ENCODE measurements at places on chromosomes 3 and 15.

DNA sequence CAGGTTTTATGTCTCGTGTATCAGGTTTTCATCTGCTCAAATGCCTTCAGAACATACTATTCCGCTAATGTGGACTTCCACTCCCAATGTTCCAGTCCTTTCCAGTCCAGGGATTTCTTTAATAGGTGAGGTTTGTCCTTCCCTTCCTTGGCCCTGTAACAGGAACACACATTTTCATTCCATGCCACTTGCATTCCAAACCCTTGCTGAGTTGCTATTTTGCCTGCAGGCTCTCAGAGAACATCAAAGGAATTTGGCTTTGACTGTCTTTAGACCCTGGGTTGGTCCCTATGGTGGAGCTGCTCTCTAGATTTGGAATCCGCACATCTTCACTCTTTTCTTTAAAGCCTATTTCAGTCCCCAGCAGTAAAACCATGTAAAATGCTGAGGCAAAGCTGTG is 12.3 kb upstream of the ALCAM start:
- DNase-seq = no peak

- DNase-seq = no peak
These were observed 57.4 kb downstream of the ZBTB38 start for GRCh38 chr3:141425523-141426233.

DNA sequence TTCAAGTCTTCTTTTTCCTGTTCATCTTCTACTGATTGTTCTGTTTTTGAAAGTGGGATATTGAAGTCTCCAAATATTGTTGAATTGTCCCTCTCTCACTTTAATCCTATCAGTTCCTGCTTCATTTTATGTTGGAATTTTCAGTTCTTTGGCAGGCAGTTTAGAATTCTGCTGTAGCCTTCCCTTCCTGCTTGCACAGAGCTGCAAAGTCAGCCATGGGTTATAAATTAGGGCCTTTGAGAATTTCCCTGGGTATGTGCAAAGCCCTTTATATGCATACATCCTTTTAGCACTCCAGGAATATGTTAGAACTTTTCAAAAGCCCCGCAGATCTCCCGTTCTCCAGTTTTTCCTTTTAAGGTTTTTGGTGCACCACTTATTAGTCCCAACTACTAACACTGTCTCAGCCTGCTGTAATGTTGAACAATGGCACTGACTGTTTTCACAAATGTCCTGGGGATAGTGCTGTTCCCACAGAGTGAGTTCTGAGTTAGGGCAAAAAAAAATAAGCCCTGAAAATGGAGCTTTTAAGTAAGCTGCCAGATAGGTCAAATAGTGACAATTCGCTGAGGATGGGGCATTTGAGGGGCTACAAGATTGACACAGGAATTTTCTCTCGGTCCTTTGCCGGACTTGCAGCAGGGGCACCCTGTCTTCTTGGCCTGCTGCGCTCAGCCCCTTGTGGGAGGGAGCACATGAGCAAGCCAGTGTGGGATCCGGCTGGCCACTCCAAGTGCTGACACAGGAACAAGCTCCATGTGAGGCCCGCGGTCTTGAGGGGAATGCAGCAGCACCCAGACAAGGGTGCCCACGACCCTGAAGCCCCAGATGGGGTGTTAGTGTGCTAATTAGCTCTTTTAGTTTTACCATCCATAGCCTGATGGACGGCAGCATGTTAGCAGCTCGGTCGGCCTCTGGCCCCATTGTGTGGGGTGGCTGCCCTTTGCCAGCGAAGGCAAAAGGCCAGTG is 96.0 kb downstream of the VPS8 start:
- no peak for DNase-seq

GRCh38 chr3:196995646-196996355 is 27.2 kb upstream of the PIGZ start:
- DNase-seq = no peak

- peak; percentile 55 for DNase-seq
These were observed 276.3 kb upstream of the DNAJC19 start for GRCh38 chr3:181265750-181266333.

DNA sequence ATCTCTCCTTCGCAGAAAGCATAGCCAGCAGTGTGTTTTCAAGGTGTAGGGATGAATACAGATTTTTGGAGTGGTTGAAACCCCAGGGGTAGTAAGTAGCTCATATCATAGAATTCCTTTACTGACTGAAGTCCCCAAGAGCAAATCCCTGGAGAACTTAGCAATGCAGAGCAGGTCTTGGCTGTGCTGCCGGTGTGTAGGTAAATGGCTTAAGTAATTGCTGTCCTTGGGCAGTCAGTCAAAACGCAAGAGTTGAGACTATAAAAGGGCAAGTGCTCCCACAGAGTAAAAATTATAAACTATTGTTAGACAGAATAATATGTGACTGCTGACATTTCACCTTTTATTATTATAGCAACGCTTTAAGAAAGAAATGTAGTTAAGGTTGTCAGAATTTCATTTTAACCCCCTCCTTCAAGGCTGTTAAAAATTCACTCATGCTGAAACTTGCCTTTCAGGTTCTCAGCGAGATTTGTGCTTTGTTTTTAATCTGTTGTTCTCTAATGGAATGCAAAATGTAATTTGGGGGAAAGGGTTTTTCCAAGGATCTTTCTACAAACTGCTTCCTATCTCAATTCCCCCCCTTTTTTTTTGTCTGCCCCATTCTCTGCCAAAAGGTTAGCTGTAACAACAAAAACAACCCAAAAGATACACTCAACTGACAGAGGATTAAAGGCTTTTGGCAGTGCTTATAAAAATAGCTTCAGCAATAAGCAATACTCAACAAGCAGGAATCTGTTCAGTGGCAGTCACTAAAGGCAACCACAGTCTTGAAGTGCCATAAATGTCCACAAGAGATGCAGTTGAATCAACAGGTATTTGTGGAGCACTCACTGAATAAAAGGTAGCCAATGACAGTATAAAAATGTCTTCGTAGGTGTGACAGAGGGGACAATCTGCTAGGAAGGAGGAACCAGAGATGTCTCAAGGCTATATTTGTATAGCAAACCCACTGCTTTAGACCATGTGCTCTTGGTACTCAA is 105.3 kb downstream of the THRB start:
- no peak for DNase-seq

DNA sequence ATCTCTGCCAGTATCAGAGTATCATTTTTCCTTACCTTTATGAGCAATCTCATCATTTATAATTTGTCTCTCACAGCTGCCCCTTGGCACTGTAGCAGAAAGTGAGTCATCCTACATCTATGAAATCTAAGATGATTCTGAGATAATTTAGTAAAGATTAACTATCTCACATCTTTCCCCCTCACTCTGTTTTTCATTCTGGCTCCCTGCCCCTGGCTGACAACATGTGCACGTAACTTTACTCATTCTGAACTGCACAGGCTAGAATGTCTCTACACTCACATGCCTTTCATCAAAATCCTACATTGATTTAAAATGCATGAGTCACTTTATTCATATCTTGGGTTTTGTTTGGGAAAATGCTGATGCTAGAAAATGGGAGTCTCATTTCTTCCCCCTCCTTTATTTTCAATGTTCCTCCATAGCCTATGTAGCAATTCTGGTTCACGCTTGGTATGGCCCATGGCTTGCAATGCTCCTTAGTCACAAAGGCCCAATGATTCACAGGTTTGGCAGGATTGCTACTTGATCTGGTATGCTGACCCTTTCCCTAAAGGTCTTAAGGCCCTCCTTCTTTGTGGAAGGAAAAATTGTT is 838.5 kb downstream of the TUSC7 start:
- no peak for DNase-seq

GRCh38 chr15:78368651-78369050 is 28.5 kb downstream of the CRABP1 start:
- DNase-seq = no peak

- DNase-seq = no peak
These were observed 659.1 kb downstream of the GRM7 start for GRCh38 chr3:7520059-7520458.

GRCh38 chr3:159936541-159936940 is 52.1 kb upstream of the IL12A start:
- DNase-seq = no peak

DNA sequence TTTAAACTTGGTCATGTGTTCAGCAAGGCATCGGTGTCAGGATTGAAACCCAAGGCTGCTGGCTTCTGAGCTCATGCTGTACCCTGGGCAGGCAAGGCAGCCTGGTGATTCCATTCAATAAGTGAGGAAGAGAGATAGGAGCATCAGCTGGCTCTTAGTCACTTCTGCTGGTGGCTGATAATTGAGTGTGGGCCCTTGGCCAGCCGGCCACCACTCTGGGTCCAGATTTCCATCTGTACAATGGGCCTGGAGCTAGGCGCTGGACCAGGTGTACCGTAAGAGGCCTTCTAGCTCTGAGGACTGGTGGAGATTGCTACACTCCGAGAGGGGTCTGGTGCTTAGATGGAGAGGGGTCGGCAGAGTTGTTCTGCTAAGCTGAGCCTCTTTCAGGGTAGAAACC is 4.3 kb downstream of the CD276 start:
- no peak for DNase-seq

DNA sequence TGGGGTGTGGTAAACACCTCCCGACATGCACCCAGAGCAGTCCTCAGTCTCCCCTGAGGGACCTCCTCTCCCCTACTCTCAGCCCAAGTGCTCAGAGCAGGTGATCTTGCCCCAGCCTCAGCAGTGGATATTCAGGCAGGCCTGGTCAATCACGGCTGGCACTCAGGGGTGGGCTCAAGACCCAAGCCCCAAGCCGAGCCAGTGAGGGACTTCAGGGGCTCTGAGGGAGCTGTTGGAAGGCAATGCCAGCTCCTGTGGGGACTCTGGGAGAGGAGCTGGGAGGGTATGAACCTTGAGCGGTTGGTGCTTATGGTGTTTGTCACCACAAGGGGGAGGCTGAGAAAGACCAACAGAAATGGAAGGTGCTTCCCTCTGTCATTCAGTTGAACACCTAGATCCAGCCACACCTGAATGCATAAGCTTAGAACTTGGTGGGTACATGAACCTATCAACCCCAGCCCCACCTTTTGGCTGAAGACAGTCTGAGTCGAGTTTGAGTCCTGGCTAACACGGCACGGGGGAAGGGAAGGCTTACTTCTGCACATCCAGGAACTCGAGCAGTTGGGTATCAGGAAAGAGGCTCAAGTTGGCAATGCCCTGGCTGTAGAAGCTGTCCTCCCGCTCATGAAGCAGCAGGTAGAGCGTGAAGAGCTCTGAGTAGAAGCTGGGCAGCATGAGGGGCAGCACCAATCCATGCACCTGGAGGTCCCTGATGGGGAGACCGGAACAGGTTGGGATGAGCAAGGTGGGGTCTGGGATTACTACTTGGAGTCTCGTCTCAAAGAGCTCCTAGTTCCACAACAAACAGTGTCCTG is 19.2 kb downstream of the ALS2CL start:
- no peak for DNase-seq

DNA sequence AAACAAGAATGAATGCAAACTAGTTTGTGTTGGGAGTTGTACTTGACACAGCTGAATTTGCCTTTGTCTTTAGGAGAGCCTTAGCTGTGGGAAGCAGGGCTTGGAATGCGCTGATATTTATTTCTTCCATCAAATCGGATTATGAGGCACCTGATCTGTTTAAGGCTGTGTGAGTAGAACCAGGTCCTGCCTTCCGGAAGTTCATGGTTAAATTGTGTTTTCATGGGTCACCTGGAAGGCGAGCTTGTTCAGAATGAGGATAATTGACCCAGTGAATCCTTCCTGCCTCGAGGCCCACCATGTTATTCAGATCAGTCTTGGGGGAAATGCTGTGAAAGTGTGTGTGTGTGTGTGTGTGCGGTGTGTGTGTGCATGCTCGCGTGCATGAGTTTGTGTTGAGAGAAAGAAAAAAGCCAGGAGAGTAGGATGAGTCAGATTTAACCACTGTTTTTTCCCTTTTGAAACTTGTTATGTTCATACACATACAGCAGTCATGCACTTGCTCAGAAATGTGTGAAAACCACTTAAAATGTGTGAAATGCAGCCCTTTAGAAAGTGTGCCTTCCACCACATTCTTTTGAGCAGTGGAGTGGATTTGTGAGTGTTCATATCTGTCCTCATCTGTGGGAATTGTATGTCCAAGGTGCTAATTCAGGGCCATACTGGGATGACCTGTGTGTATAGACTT is 36.7 kb downstream of the SMAD3 start:
- peak; percentile 89 for DNase-seq

DNA sequence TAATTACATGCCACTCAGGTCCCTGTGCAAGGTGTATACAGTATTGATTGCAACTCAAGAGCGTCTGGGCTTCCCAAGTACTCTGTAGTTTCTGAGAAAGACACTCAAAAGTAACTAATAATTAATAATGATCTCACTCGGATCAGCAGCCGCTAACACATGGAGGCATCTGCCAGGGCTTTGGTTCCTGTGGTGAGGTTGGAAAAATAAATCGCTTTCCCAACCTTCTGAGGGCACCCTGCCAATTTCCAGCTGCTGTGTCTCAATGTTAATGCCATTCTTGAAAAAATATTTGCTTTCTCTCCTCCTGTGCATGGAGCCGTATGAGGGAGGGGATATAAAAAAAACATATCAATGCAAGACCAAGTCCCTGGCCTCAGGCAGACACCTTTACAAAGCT is 116.5 kb upstream of the SLC2A2 start:
- no peak for DNase-seq

- DNase-seq = no peak
These were observed 14.1 kb upstream of the SH3BP5 start for GRCh38 chr3:15346516-15346915.

GRCh38 chr3:186002884-186003472 is 65.2 kb upstream of the TRA2B start:
- no peak for DNase-seq

- no peak for DNase-seq
These were observed 87.4 kb downstream of the OXNAD1 start for GRCh38 chr3:16352428-16352827.

GRCh38 chr3:169100616-169101015 is 562.9 kb downstream of the MECOM start:
- DNase-seq = no peak

DNA sequence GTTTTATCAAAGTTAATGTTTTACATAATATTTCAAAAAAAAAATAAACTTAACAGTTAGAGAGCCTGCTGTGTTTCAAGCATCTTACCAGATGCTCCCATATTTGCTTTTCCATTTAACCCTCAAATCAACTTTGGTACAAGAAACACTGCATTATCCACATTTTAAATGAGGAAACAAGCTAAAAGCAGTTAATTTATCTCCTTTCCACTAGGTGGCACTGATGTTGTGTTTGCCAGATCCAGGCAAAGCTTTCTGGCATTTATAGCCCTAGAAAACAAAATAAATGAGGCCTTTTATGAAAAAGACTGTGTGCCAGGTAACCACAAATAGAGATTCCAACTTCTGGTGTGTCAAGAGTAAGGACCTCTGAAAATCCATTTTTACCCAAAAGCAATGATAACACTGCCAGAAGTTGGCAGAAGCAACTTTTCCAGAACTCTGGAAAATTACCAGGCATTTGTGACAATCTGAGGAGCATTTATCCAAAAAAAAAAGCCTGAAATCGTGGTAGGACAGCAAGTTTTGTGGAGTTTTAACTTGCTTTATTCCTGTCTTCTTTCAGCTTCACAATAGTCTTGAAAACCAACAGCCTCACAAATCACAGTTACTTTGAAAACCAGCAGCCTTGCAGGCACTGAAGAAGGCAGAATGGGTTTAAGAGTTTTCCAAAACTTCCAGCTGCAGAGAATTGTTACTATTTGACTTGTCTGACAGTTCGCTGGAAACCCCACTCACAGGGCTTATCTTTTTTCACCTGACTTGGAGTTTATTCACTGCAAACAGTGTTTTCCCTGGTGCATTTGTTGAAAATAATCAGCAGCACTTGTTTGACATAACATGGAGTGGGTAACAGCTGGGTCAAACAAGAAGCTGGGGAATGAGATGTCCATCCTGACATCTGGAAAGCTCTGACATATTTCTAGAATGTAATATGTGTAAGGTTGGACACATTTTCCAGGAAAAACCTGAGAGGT is 9.2 kb downstream of the FAM162A start:
- peak; percentile 72 for DNase-seq
